ENCODE measurements at places on chromosomes 12 and 14.

- DNase-seq, result no peak
Measured at GRCh38 chr14:71737760-71738159, 194.5 kb upstream of the RGS6 start.

- DNase-seq, result no peak
Measured at GRCh38 chr12:42504049-42504448, 85.5 kb downstream of the PRICKLE1 start.

GRCh38 chr14:68970736-68971135, 8.4 kb downstream of the ACTN1 start:
- no peak for DNase-seq

DNA sequence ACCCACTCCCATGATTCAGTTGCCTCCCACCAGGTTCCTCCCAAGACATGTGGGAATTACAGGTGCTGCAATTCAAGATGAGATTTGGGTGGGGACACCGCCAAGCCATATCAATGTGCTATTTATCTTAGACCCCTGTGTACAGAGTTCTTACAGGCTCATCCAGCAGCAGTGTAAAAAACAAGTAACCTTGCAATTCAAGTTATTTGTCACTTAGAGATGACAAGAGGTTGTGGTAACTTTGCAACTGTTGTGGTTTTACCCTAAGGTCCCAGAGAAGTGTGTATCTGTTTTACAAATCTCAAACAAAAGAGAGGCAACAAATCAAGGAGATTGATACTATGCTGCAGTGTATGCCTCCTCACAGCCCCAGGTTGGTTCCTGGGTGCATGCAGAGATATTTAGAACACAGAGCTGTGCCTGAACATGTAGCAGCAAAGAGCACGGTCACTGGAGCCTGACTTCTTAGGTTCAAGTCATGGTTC, 11.5 kb upstream of the HELB start:
- DNase-seq, result peak; percentile 22

DNA sequence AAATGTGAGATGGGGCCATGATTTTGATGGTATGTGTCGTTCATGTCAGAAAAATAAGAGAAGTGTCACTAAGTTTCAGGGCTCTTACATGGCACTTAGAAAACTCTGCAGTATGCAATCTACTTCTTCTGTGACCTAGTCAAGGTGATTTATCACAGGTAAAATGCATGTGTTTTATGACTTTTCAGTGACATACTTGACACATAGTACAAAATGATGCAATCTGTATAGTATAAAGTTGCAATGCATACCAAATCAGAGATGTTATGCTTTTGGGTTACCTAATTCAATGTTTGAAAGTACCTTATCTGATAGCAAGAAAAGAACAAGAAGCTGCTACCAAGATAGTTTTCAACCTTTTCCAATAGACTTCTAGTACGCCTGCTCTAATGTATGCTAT, 21.9 kb upstream of the ARHGAP5 start:
- DNase-seq, result no peak

GRCh38 chr14:91501951-91502930, 7.9 kb downstream of the PPP4R3A start:
- no peak for DNase-seq

DNA sequence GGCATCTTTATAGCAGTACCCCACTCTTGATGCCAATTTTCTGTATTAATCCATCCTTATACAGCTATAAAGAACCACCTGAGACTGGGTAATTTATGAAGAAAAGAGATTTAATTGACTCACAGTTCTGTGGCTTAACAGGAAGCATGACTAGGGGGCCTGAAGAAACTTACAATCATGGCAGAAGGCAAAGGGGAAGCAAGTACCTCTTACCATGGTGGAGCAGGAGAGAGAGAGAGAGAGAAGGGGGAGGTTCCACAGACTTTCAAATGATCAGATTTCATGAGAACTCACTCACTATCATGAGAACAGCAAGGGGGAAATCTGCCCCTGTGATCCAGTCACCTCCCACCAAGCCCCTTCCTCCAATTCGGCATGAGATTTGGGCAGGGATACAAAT, 84.4 kb downstream of the SLC24A4 start:
- DNase-seq, result no peak

DNA sequence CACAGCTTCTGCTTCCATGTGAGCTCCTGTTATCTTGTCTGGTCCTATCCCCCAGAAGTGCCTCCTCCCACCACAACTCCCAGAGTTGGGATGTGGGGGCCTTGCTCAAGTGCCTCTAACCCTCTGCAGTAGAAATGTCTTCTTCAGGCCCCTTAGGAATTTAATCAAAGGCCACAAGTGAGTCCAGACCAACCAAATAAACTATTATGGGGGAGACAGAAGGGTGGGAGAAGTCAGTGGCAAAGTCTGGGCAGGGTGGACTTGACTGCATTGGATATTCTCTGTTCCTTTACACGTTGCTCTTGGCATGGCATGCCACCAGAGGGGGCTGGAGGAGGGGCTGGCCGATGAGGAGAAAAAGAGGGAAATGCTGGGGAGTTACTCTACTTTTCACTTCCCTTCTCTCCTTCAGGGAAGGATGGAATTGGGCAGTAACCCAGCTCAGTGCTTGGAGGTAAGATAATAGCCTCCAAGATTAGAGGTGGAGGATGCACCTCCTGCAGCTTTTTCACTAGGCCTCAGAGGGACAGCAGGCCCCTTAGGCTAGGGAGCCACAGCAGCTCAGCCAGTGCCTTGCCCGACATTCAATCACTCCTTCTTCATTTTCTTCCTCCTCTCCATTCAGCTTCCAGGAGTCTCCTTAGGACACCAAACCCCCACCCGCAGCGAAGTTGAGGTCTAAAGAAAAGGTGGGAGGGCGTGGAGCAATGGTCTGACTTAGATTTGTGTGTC, 1.2 kb upstream of the AP1G2 start:
- DNase-seq, result no peak

GRCh38 chr14:88233915-88234314, 89.2 kb downstream of the KCNK10 start:
- no peak for DNase-seq

DNA sequence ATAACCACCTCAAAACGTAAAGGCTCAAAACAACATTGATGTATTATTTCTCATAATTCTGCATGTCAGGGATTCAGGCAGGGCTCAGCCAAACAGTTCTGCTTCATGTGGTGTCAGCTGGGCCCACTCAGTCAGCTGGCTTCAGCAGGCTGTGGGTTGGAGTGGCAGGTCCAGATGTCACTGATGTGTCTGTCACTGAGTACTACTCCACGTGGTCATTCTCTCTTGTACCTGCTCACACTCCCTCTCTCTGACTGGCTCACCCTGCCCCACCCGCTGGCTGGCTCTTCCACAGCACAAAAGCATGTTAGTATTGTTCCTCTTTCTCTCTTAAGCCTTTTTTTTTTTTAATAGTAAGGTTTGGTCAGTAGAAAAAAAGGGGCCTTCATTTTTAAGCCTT, 182.4 kb downstream of the DICER1 start:
- DNase-seq, result no peak

GRCh38 chr14:77053046-77053841, 24.7 kb upstream of the IRF2BPL start:
- peak; percentile 83 for DNase-seq
